ENCODE measurements at places on chromosomes 3 and 15.

DNA sequence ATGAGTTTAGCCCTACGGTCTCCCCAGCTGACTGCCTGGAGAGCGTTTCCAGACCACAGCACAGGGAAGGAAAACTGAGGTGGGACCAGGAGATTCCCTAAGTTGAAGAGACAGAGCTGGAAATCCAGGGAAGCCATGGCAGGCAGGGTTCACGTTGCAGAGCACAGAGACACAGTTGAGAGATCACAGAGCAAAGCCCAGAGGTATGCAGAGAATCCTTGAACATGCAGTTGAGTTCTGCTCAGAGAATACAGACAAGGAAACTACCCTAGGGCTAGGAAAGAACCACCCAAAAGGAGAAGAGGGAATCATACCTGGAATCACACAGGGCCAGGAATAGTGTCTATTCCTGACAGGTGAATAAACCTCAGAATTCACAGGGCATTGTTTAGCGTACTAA is 14.3 kb downstream of the SLC28A1 start:
- DNase-seq: no peak

GRCh38 chr15:66505430-66505811 is 295 bp downstream of the ZWILCH start:
- no peak for DNase-seq

- DNase-seq: no peak
Measured at GRCh38 chr3:152039887-152040286, 166.4 kb downstream of the SUCNR1 start.

DNA sequence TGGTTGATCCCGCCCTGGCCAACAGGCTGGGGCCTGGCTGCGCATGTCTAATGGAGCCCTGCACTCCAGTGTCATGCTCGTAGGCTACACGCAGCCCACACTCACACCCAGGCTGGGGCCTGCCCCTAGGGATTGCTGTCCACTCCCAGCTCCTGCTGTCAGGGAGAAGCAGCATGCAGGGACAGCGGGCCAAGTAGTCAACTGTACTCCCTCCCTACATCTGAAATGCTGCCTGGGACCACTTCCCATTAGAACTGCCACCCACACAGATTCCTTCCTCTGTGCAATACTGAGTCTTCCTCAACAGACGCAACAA is 16.1 kb downstream of the ALS2CL start:
- peak; percentile 36 for DNase-seq

DNA sequence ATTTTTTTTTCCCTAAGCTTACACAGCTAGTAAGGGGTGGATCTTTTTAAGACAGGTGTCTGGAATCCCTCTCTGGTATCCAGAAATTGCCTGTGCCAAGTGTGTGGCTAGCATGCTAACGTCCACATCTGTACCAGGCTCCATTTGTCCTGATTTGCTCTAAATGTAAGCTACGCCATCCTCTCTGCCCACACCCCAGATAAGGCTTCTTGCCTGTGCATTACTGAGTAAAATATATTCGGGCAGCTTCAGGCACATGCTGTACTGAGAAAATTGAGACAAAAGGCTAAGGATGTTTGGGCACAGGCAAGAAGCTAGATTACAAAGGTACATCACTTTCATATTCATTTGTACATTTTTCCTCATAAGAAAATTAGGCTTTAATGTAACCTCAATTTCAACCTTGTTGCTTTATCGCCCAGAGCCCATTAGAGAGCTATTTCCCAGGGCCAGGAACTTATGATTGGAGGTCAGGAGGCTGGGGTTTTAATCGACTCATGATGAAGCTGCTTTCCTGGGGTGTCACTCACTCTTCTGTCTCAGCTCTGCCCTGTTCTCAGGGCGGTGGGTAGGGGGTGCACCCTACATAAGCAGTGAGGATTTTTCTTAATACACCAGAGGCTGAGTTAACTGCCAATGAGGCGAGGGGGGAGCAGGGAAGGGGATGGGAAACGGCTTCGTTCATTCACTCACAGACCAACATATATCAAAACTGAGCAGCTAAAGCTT is 106.3 kb downstream of the RORA start:
- DNase-seq: no peak

GRCh38 chr15:94097552-94097951 is 133.8 kb upstream of the MCTP2 start:
- peak; percentile 19 for DNase-seq

GRCh38 chr3:39191773-39192172 is 622 bp downstream of the XIRP1 start:
- DNase-seq: no peak

DNA sequence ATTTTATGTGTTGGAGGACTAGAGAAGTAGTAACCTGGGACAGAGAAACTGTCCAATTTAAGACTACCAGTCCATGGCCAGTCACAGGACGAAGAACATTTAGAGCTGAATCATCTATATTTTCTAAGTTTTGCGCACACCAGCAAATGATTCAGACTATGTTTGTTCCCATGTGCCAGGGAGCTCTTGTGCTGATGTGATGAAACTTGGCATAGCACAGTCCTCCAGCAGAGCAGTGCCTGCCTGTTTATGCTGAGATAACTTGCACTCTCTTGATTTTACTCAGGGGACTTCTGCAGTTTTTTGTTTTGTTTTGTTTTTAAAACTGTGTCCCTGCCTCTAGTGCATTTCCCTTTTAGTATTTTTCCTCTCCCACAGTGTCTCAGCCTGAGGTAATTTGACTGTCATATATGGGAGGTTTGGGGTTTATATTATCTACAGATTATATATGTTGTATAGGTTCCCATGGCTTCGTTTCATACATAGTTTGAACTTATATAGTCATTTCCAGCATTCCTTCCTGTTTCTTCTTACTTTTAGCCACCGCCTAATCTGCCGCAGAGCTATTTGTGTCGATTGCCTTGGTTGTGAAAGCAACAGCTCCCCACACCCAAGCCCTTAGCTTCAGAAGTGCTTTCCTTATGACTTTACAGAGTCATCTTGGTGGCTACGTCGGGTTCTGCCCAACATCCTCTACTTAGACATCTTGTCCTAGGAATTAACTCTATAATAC is 45.5 kb downstream of the PPM1L start:
- no peak for DNase-seq

- no peak for DNase-seq
Measured at GRCh38 chr15:83656943-83657528, 3.1 kb downstream of the ADAMTSL3 start.

GRCh38 chr3:174035328-174035886 is 637.9 kb downstream of the NLGN1 start:
- DNase-seq: no peak

DNA sequence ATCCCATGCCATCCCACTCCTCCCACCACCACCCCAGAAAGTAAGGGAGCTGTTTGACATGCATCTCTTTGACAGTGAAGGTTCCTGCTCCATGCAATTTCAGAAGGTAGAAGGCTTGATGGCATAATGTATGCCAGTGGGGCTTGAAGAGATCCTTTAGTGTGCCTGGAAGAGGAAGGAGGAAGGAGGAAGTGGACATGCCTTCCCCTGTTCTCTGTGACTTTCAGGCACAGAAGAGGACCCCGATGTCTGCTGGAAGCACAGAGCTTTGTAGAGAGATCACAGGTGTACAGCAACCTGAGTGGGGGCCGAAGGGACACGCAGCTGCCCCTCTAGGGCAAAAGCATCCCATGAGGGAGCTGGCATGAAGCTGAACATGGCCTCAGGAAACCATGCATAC is 171.6 kb downstream of the CD47 start:
- no peak for DNase-seq

DNA sequence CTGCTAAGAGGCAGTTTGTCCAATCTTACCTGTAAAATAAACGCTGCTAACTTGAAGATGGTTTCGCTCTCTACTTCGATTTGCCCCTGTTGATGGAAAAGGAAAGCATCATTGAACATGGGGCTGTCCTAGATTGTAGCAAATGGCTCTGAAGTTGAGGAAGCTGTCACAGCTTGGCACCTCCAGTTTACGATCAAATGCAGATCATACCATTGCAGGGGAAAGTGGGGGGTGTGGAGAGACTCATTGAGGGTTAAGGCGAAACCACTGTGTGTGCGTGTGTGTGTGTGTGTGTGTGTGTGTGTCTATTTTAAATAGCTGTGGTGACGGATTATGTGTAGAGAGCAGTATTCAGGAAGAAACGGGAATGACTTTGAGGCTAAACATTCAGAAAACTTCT is 127.6 kb upstream of the LMOD3 start:
- DNase-seq: no peak

- no peak for DNase-seq
Measured at GRCh38 chr3:120111898-120112297, 17.7 kb upstream of the GSK3B start.

DNA sequence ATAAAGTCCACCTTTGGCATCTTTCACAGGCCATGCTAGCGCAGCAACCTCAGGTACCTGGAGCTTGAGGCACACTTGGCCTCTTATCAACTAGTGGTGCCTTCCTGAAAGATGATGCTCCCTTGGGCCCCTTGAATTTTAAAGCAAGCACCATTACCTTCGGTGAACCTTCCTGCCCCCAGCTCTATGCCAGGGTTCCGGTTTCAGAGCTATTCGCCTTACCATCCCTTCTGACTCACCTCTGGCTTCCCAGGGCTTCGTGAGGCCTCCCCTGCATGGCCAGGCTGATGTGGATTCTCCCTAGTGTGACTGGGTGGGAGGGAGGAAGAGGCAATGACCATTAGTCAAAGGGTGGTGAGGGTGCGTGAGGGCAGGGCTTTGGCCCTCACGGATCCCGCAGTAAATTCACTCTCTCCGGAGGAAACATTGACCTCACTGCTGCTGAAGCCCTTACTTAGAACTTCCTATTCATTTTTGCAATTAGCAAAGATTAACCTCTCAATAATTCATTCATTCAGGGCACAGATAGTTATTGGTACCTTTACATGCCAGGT is 16.3 kb downstream of the BHLHE40 start:
- DNase-seq: peak; percentile 81

GRCh38 chr3:126549861-126550487 is 8.8 kb downstream of the C3orf22 start:
- DNase-seq: no peak

DNA sequence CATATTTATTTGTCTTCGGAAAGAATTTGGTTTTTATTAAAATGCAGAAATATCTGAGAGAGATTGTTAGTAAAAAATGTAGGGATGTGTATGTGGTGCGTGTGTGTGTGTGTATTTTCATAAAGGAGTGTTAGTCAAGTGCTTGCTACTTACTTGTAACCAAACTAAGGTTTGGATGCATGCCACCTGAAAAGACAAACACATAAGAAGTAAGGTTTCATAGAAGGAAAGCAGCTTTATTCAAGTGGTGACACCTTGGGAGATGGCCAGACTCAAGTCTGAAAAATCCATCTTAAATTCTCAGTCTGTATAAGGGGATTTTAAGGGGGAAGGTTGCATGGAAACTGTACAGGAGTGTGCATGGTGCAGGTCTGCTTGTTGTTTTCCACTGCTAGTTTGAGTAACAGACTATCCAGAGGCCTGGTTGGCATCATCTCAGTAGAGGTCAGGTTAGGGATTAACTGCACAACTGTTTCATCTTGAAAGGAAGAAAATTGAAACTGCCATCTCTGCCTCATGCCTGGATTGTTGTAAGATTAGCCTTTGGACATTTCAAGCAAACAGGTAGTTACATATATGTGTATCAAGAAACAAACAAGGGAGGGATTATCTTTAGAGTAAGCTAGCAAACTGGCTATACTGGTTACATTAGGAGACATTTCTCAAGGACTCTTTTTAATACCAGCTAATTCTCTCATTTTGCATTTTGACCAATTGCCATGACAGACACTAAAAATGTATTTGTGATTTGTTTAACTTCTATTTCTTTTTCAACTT is 196.7 kb downstream of the EPHA6 start:
- no peak for DNase-seq

DNA sequence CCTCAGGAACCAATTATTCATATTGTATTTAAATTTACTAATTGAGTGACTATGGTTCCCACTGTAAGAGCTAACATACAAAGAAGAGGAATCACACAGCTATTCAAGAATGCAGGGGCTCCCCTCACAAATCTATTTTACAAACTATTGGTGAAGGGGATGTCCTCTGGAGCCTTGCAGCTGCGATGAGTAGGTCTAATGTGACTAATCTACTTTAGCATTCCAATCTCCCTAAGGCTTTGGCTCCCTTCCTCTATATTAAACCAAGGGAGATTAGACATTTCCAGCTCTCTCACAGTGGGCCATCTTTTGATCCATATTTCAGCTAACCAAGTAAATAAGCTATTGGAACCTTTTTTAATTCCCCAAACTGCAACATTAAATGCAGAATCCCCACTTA is 514.2 kb upstream of the BCHE start:
- no peak for DNase-seq

DNA sequence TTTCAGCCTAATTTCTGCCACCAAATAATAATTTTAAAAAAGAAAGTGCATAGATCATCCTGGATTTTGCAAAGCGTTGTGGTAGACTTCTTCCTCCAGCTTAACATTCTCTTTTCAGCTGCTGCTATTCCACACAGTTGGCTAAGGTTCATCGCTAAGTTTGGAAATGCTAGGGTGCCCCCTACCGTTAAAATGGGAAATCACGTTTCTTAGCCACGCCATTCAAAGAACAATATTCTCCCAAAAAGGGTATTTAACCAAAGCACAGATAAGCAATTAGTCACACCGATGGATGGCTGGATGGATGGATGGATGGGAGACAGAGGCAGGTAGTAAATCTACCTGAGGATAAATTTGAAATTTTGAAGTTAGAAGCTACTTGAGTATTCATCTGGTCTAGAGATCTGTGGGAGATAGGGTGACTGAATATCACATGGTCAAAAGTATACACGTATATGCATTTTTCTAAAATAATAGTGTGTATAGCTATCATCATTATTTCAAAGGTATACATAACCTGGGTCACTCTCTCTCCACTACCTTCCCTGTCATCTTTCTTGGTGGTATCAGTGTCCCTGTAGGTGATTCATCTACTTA is 67.2 kb downstream of the EFHB start:
- DNase-seq: peak; percentile 57

GRCh38 chr15:40424483-40425115 is 16.2 kb upstream of the BAHD1 start:
- DNase-seq: no peak

DNA sequence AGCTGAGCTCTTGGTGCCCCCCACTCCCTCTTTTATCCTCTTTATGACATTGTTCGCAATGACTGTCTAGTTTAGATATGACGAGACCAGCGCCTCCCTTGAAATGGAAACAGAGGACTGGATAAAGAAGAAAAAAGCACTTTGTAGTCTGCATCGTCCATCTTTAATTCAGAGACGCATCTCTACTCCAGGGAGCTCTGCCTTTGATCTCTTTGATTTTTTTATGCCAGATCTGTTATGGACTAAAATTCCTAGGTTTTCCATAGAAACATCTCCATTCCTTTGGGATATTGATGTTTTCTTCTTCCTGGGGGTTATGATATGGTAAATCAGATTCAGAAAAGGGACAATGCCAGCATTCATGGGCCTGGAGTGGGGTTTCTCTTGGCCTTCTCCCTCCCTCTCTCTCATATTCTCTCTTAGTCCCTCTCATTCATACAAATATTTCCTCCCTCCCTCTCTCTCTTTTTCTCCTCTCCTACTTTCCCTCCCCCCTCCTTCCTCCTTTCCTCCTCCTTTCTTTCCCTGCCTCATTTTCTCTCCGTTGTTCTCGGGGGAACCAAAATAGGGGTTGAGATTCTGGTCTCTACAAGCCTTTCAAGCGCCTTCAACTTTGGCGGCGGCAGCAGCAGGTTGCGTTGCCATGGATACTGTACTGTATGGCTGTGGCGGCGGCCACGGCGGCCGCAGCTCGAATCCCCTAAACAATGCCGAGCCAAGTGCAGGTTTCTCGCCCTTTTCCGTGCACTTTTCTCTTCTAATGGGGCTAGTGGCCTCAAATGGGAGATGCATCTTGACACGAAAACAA is 45.5 kb downstream of the ZIC4 start:
- peak; percentile 31 for DNase-seq

GRCh38 chr15:90020021-90020735 is 19.1 kb downstream of the ZNF710 start:
- DNase-seq: no peak

- DNase-seq: no peak
Measured at GRCh38 chr3:80018375-80018774, 250.6 kb upstream of the ROBO1 start.
